DMS79 (cell line): ENCODE measurements at places on chromosomes 1 and 21.

DNA sequence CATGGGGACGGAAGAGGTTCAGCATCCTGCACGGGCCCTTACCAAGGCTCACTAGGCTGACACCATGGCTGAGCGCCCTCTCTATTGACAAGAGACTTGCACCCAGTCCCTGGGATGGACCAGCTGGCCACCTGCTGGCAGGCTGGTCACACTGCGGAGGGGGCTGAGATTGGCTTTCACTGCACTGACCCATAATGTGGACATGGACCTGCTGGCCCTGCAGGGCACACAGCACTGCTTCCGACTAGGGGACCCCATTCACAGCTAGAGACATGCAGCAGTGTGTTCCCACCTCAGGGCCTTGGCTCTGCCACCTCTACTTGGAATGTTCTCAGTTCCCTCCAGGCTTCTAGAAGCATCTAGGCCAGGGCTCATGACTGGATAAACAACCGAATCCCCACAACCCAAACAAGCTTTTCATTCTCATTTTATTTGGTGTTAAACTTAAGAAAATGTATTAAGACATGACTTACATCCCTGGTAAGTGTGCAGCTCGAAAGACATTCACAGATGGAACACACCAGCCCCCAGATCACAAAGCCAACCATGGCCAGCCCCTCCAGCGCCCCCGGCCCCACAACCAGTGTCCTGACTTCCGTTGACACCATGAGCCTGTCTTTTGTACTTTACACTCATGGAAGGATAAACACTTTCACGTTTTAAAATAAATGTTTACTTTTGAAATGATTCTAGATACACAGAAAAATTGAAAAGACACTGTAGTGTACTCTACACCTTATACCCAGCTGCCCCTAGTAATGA is 9.3 kb upstream of the SRARP start:
- DNase-seq, result no peak

- no peak for DNase-seq
Observed at GRCh38 chr1:3807769-3808168, 11.5 kb upstream of the LRRC47 start.

DNA sequence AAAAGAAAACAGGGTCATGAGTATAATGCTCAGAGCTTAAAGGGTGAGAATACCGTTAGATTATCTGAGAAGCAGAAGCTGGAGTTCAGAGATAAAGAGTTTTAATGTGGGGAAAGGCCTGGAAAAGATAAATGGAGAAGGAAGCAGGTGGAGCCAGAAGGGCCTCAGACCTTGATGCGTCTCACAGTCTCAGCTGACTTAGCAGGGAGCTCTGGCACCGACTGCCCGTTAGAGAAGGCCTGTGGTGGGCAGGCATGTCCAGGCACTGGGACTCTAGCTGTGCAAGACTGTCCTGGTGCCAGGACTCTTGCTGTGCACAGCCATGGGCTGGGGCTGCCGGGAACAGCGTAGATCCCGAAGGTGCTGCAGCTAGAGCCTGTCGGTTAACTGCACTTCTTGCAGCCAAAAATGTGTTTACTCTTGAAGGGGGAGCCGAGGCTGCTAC is 3.8 kb upstream of the SLAMF9 start:
- DNase-seq, result peak; percentile 79

- DNase-seq, result no peak
Observed at GRCh38 chr1:12604114-12604874, 13.7 kb downstream of the DHRS3 start.

DNA sequence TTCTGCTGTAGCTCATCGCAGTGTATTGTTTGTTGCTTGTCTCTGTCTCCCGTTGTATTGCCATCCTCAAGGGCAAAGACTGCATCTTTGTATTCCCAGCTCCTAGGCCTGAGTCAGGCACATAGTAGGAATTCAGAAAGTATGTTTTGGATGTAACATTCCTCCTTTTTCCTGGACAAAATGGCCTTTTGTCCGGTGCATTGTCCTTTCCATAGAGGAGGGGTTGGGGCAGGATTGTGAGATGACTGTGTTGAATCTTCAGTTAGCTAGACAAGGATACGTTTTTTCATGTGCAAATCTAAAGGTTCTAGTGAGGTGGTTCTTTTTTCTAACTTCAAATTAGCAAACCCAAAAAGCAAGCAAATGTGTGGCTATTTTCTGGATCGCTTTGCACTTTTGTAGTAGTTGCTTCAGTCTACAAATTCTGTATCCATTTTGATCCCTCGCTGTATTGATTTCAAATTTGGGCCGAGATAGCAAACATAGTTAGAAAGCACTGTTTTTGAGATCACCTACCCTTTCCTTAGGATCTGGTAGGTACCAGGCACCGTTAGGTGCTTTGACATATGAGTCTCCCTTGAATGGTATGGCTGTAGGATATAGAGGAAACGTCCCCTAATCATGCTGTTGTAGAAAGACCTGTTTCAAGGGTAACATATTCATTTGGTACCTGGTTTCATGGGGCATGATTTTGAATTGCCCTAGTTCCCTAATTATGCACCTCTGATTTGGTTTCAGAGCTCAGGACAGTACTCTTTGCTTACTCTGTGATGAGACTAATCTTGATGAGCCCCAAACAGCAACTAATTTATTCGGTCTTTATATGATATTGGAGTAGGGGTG is 1.2 kb downstream of the PPP1R8 start:
- no peak for DNase-seq

- no peak for DNase-seq
Observed at GRCh38 chr1:163120372-163120771, 51.2 kb downstream of the RGS4 start.

GRCh38 chr21:43809853-43810504 is 20.6 kb downstream of the RRP1 start:
- no peak for DNase-seq

DNA sequence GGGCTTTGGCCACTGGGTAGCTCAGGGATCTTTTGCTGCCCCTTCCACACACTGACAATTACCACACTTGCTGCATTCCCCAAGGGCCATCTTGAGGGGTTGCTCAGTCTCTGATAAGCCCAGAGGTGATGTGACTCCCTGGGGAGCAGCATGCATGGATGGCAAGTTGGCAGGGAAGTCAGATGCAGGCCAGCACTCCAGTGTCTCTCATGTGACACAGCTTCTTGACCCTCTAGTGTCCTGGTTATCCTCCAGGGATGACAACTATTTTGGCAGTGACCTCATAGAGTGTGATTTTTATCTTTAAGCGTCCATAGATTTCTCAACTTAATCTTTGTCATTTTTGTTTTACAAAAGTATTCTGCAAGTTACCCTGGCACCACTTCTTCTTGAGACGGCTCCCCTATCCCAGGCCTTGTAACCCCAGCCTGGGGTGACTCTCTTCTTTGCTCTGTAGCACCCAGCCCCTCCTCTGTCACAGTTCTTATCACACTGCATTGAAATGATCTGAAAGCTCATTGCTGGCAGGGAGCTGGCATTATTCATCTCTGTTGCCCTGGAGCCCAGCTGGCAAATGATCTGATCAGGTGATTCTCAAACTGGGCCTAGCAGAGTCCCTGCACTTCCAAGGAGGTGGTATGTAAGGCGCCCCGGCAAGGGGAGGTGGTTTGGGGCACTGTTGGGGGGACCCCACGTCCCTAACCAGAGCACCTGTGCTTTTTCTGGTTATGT is 72.6 kb downstream of the TENT5C start:
- DNase-seq, result no peak

DNA sequence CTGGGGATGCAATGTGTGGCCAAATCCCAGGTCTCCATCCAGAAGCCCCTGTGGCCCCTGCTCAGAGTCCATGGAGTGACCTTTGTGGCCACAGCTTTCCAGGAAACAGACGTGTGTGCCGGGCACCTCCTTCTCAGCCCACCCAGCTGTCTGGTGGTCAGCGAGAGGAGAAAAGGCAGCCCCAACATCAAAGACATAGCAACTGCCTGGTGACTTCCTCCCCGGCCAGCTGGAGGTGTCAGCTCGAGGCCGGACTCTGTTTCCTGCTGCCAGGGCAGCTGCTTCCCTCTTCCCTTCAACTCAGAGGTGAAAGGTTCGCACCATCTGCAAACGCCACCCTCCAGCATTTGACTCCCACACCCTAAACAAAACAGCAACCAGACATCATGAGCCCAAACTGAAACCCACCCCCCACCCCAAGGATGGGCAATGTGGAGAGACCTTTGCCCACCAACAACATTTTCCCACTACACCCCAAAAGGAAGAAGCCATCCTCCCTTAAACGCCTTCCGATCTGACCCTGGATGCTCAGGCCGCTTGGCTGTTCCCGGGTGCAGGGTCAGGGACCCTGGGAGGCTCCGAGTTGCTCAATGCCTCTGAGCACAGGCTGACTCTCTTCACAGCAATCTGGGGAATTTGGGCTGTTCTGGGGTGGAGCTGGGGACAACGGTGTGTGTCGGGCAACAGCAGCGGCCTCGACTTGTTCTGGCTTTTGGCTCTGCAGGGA is 162.3 kb downstream of the PSMG1 start:
- DNase-seq, result no peak

GRCh38 chr1:117664314-117664713 is 58.5 kb downstream of the TENT5C start:
- DNase-seq, result no peak

DNA sequence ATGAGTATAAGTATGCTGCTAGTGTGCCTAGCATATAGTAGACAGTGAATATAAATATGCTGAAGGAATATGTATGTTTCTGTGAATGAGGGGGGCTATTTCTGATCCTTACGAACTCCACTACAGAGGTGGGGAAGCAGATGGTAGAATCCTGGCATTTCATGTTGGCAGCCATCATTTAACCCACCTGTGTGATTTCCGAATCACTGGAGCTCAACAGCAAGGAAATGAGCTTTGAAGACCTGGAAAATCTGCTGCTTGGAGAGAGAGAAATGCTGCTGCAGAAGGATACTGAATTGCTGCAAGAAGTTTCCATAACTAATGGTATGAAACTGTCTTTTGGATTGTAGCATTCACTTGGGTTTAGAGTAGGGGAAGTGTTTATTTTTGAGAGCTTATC is 83.5 kb downstream of the RABGAP1L start:
- no peak for DNase-seq

DNA sequence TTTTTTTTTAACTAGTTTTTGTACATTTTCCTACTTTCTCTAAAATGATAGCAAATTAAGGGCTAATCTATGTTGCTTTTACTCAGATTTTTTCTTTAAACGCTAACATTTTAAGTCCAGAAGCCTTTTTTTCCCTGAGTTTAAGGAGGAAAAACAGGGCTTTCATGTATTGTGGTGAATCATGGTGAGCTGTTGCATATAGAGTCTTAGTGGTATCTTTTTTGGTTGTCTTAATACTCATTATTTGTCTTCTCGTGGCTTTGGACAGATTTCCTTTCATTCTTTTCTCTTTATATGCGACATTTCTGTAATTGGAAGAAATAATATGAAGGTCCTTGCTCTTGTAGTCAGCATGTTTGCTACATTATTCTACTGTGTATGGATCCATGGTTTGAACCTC is 1015.6 kb downstream of the PLA2G4A start:
- no peak for DNase-seq

- no peak for DNase-seq
Observed at GRCh38 chr1:117810553-117810952, 118.9 kb downstream of the GDAP2 start.

DNA sequence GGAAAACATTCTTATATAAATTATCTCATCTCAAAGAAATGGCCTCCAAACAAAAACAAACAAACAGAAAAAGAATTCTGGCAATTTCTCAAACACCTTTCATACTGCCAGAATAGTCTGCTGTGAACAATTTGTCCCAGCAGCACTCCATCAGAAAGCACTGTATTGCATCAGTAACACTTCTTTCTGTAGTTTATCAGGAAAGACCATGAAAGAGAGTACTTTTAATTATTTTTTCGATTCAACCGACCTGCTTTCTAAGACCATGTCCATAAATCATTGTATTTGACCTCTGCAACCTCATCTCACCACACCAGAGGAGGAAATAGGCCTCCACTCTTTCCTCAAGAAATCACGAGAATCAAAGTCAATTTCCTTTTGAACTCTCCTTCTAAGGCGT is 1579.9 kb downstream of the MRPL39 start:
- DNase-seq, result no peak
